ENCODE measurements at places on chromosomes 2 and 18. TPM values are rescaled to one million over a fixed set of nuclear protein-coding genes. Genes with fewer than 3 reads are reported as not detected.

The LHCGR gene
- 0.39 TPM for total RNA-seq

The MARS2 gene
- total RNA-seq: 3.1 TPM

The TUBA4A gene
- total RNA-seq: 26.5 TPM

The C1D gene
- total RNA-seq: 37.8 TPM

The CNGA3 gene
- 0.43 TPM for total RNA-seq

The ELMOD3 gene
- 20.4 TPM for total RNA-seq

The GPD2 gene
- total RNA-seq: 96.6 TPM

The ZNF396 gene
- 4.5 TPM for total RNA-seq

The ACKR3 gene
- total RNA-seq: 44.4 TPM

The IL36G gene
- not detected for total RNA-seq
